Activated CD4-positive, CD25-positive, alpha-beta regulatory T cell treated with anti-CD3 and anti-CD28 coated beads, Interleukin-2, amount 50 U/mL, for 24 hours (primary cell): ENCODE measurements at places on chromosomes 6 and 20.

DNA sequence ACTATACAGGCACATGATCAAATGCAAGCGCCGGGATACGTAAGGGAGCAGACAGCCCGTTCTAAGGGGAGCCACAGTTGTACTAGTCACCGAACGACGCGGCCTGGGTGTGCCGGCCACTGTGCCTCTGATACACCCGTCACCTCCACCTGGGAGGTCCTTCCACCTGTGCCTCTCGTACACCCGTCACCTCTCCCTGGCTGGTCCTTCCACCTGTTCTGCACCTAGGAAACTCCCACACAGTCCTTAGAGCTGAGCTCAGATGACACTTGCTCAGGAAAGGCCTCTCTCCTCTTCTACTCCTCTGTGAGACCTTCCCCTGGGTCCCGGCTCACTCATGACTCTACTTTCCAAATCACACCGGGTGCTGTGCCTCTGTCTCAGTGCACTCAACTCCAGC, 245.0 kb downstream of the TTLL2 start:
- no peak for ATAC-seq

DNA sequence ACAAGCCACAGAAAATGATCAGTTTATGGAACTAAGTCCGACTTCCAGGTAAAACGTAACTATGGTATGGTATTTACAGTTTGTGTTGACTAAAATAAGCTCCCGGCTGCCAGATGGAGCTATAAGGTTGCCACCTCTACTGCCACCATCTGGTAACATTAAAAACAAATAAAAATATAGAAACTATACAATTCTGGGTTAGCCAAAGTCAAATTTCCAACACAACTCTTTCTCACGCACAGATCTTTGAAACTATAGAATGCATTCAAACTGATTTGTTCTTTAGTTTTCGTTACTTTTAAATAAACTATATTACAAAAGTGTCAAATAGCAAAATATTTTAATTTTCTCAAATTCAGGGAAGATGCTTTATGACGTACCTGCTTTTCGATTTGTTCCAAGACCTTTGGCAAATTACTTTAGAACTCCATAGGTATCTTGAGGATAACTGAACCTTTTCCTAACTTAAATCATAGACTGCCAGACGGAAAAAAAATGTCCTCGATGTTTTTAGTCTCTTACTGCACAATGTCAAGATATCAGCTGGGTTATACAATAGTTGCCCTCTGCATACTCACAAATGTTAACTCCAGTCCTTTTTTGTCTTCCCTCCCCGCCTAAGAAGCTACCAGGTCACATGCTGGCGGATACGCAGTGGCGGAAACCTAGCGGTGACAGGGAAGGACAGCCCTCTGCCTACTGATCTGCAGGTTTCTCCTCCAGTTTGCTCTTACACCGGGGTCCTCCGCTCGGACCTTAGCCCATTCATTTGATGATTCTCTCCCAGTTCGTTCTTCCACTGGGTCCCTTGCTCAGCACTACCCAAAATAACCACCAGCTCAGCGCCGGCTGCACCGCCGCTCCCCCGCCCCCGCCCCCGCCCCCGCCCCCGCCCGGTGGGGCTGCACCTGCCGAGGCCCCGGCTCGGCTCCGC, 888 bp downstream of the SLC17A5 start:
- ATAC-seq: peak; percentile 42

DNA sequence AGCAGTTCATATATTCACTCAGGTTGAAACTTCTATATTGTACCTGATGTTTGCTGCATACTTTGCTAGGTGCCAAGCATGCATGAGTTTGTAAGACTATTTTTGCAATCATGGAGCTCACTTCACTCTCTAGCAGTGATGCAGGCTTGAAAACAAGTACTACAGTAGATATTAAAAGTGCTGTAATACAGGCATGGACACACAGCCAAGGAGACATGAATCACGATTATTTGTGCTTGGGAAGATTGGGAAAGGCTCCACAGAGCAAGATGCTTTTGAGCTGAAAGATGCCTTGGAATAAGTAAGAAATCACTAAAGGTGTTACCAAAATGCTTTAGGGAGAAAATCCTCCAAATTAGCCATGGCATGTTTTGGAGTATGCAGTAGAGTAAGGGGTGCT, 427.4 kb downstream of the UTRN start:
- no peak for ATAC-seq

- ATAC-seq: no peak
Observed at GRCh38 chr6:14964556-14965270, 281.2 kb upstream of the JARID2 start.

DNA sequence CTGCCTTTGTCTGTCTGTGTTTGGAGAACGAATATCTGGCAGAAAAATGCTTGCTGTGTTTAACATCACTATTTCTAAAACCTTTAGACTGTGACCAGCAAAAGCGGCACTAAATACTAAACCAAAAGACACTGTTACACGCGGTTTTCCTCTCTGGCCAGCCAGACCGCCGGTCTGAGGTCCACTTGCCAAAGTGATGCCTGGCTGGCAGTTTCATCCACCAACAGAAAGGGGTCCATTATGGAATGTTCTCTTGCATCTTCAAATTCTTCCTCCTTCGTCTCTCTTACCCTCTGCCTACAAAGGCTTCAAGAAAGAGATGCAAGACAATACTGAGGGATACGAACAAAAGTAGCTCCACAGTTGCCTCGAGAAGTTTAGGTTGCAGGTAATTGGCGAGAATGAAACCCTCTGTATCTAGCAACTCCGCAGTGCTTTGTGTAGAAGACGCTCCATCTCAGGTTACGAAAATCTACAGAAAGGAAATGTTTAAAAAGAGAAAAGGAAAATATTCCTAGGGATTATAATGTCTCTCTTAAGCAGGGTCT, 176.6 kb downstream of the TRIM27 start:
- ATAC-seq: no peak
